ENCODE measurements at places on chromosomes 6 and 20.

DNA sequence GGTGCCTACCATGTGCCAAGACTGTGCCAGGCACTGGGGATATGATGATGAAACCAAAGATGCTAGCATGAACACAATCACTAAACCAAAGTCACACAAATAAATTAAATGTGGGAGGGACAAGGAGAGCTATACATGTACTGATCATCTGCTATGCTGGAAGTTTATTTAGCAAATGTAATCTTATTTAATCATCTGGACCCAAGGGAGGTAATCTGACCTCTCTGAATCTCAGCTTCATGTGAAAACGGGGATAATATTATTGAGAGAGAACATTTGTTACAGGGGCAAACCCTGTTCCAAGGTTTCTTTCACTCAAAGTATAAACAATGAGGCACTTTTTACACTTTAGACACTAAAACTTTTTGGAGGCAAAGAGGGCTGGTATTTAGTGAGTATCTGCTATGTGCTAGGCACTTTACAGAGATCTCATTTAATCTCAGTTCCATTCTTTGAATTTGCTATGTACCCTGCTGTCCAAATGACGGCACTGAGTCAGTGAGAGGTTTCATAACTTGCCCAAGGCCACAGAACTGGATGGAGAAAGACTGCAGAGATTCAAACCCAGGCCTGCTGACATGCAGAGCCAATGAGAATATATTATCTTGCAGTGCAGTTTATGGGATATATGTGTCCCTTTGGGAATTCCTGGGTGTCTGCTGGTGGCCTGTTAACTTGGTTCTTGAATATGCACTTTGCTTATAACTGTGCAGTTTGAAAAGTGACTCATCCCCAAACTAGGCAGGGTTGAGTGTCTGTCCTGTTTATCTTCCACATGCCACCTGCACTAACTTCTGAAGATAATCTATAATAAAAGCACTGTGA is 3.3 kb upstream of the ASXL1 start:
- no peak for DNase-seq

GRCh38 chr6:90406142-90406794 is 109.6 kb upstream of the BACH2 start:
- DNase-seq = peak; percentile 42

DNA sequence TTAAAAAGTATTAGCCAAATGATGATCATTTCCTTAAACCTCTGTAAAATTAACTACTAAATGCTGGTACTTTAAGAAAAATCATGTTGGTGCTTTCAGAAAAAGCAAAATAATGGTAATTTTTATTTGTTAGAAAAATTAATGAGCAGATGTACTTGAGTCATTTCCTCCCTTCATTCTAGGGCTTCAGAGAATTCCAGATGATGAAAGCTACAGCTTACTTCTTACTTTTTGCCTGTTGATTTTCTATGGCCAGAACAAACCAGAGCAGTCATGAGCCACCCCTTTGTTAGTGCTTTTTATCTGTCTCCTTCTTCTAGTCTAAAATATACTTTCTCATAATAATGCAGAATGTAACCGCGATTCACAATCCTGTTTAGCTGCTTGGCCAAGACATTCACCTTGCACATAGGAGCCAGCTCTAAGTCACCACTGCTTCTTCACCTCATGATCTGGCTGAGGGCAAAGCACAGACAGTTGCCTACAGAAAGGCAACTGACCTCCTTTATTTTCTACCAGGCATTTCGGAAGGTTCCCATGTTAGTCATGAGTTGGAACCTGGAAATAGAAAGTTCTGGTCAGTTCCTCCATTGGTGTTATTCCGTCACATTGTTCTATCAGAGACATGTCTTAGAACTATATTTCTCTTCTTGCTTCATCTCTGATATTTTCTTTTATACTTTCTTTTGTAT is 43.5 kb upstream of the TINAG start:
- no peak for DNase-seq

DNA sequence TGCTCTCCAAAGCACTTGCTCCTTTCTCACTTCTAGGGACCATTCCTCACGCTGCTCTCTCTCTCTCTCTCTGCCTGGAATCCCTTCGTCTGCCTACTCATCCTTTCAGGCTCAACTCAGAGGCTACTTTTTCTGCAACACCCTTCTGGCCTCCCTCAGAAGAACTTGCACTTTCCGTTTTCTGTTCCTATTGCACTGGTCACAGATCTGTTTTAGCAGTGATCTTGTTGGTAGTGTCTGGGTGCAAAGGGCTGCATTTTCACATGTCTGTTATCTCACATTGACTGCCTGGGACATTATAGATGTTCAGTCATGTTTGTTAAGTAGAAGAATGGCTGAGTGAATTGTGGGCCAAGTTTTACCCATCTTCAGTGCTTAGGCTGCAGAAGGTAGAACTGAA is 63.5 kb downstream of the RIN2 start:
- no peak for DNase-seq

GRCh38 chr20:20820104-20820503 is 107.7 kb upstream of the RALGAPA2 start:
- DNase-seq = no peak

Data from CD4-positive, alpha-beta T cell treated with Interleukin-17A for 1 hour (primary cell).